Bronchial smooth muscle cell (primary cell): ENCODE measurements at places on chromosomes 11 and 22. TPM values are rescaled to one million over a fixed set of nuclear protein-coding genes. Genes with fewer than 3 reads are reported as not detected.

The SLC37A2 gene
- 0.26 and 1.6 TPM in 2 replicates for total RNA-seq

The RASGRP2 gene
- total RNA-seq: 0.16 TPM in 1 of 2 replicates, not detected in the other

The CCDC81 gene
- total RNA-seq: 0.26 and 0.47 TPM in 2 replicates

The GSTT2B gene
- total RNA-seq: 1.4 and 3.2 TPM in 2 replicates

The OR8D4 gene
- total RNA-seq: not detected in 2 replicates

The ABCG4 gene
- 0.09 and 0.16 TPM in 2 replicates for total RNA-seq

The ADORA2A gene
- 0.34 and 0.63 TPM in 2 replicates for total RNA-seq

The PRR33 gene
- not detected in 2 replicates for total RNA-seq

The PDGFB gene
- 0.16 and 0.43 TPM in 2 replicates for total RNA-seq

The PGGHG gene
- total RNA-seq: 5.8 and 9.6 TPM in 2 replicates

The LMO1 gene
- total RNA-seq: not detected in 2 replicates

The IRAG1 gene
- total RNA-seq: 5.7 and 6.8 TPM in 2 replicates

The SCGB1D2 gene
- not detected in 2 replicates for total RNA-seq

The NRXN2 gene
- 1.0 and 1.4 TPM in 2 replicates for total RNA-seq

The OR10A2 gene
- not detected in 2 replicates for total RNA-seq

The FHIP1B gene
- total RNA-seq: 6.0 and 6.3 TPM in 2 replicates

The GGT1 gene
- 0.69 and 0.95 TPM in 2 replicates for total RNA-seq

The SYT7 gene
- total RNA-seq: 5.5 and 22.7 TPM in 2 replicates

The KRTAP5-1 gene
- total RNA-seq: not detected in 2 replicates

The C1QTNF5 gene
- 6.9 and 9.1 TPM in 2 replicates for total RNA-seq

The BLID gene
- total RNA-seq: 3.4 and 5.4 TPM in 2 replicates

The F2 gene
- 0.16 TPM in 1 of 2 replicates, not detected in the other for total RNA-seq
